ENCODE measurements at places on chromosomes 4 and X.

GRCh38 chr4:24476282-24476681, 108.1 kb downstream of the DHX15 start:
- DNase-seq = no peak

DNA sequence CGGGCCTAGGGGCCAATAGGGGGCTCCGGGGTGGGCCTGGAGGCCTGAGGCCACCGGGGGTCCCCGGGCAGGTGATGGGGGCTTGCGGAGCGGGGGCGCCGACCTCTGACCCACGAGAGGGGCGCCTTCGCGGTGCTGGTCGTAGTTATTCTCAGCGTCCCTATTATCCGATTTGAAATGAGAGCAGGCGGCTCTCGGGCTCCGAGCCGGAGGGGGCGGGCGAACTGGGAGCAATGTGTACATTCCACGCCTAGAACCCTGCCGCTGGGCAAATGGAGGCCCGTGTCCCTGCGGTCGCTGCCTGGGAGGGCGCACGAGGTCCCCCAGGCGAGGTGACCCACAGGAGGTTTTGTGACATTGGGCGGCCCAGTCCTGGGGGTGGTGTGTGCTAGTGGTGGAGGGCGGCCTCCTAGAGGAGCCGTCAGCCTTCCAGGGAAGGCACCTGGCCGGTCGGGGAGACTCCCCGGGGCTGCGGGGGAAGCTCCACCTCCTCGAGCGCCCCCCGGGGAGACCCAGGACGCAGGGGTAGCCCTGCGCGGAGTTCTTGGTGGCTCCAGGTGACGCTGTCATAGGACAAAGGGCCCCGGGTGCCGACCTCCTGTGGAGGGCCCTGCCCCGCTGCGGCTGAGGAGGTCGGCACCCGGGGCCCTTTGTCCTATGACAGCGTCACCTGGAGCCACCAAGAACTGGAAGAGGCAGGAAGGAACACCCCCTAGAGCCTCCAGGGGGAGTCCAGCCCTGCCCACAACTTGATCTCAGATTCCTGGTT, 102.6 kb upstream of the PRKX start:
- DNase-seq = peak; percentile 62

DNA sequence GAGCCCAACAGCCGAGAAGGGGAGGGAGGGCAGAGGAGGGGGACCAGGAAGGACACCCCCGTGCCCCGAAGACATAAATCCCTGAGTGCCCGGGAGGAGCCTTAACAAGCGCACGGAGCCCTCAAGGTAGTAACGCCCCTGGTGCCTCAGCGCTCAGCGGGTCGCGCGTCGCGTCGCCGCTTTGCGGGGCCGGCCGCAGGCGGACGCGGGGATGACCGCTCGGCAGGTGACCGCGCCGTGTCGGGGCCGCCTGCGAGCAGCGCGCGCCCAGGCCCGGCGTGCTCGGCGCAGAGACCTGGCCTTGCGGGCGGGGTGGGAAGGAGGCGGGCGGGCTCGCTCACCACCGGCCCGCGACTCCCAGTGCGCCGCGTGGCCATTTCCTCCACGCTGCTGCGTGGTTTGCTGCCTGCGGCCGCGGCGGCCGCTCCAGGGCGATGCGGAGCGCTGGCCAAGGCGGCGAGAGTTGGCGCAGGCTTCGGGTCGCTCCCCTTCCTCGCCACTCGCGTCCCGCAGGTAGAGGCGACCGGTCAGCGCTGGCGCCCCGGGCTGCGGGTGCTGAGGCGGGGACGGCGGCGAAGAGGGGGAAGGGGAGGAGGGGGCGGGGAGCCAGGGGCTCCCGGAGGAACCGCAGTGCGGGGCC, 632 bp downstream of the CCSER1 start:
- DNase-seq = no peak

GRCh38 chrX:32448945-32449344, 762.4 kb downstream of the DMD start:
- no peak for DNase-seq

DNA sequence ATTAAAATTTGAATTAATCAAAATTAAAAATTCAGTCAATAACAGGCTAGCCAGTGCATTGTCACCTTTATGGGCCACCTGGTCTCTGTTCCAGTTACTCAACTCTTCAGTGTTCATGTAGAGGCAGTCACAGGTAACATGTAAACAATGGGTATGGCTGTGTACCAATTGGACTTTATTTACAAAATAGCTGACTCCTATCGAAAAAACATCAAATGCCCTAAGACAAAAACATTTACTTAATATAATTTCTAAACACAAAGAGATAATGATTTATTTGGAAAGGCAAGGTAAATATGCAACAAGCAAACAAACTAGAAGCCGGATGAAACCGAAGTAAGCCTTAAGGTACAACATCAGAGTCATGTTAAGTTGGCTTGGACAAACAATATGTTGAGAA, 8.8 kb downstream of the TMEM150C start:
- no peak for DNase-seq

DNA sequence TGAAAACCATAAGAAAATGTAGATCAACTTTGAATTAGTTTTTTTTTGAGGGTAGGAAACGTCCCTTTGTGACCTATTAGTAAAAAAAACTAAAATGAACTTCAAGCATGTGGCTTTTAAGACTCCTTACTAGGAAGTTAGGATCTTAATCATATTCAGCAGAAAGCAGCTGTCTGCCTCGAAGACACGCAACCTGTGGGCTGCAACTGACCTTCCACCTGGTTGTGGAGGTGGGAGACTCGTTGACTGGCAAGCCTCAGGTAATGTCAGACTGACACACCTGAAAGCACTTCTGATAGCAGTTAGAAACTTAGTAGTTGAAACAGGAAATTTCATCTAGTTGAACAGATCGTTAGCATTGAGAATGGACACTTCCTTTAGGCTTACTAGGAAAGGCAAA, 37.4 kb downstream of the CCNG2 start:
- DNase-seq = no peak

- DNase-seq = no peak
Measured at GRCh38 chr4:81039351-81039972, 9.0 kb downstream of the BMP3 start.
